ENCODE measurements at places on chromosomes 5 and 9.

DNA sequence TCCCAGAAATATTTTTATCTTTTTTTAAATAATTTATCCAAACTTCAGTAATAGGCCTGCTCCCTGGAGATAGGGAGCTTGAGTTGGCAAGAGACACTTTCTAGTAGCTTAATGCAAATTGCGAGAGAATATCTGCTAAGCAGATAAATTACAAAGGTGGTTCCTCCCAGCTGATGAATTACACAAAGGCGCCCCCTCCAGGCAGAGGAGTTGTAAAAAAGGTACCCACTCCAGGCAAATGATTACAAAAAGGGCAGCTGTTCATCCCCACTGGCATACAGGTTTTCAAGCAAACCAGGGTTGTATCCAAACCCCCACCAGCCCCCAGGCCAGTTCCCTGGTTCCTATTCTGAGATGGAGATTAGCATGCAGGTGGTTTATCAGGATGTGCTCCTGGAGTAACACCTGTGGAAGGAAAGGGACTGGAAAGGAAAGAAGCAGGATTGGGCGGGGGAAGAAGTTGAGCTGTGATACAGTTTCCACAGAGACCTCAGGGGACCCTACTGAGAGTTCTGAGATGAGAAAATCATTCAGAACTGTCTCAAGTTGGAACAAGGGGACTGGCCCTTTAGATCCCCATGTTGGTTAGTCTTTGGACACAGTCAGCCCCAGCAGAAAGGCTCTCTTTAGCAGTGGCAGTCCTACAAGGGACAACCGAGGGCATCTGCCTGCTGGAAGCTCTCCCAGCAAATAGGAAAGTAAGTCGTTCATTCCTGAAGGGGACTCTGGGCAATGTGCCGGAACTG lies 25.5 kb downstream of the ESM1 start:
- DNase-seq, result no peak

- no peak for DNase-seq
Measured at GRCh38 chr9:72818385-72818784, 134.5 kb downstream of the ALDH1A1 start.

GRCh38 chr5:179599973-179600372 lies 23.5 kb downstream of the HNRNPH1 start:
- no peak for DNase-seq

GRCh38 chr5:15502208-15502607 lies 2.2 kb downstream of the FBXL7 start:
- no peak for DNase-seq

DNA sequence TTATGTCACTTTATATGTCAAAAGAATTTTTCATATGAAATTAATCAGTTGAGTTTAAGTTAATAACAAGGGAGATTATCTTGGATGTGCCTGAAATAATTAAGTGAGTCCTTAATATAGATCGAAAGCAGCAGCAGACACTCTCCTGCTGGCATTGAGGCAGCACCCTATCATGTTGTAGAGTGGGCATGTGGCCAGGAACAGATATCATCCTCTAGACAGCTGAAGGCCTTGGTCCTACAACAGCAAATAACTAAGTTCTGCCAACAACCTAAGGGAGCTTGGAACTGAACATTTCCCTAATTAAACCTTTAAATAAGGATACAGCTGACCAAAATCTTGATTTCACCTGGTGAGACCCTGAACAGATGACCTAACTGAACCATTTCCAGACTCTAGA lies 25.8 kb upstream of the UGT3A1 start:
- DNase-seq, result no peak

DNA sequence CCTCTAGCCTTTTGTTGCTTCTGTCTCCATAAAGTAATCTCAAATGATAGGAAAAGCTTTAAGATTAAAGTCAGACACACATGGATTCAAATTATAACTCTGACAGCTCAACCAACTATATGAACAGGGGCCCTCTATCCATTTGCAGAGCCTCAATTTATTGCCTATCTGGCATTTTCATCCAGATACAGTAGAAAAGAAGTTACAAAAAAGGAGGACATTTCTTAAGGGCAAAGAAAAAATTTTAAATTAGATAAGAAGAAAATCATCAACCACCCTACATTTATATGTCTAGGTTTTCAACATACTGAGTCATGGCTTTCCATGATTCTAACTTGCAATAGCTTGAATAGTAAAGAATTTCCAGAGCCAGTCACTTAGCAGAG lies 567.2 kb downstream of the CAAP1 start:
- DNase-seq, result no peak

- no peak for DNase-seq
Measured at GRCh38 chr5:127933348-127933747, 150.2 kb upstream of the SLC12A2 start.
